Central memory CD8-positive, alpha-beta T cell (primary cell): ENCODE measurements at places on chromosomes 6 and 20.
A peak's percentile ranks its signal among the peaks of the same experiment; 100 is the strongest.

DNA sequence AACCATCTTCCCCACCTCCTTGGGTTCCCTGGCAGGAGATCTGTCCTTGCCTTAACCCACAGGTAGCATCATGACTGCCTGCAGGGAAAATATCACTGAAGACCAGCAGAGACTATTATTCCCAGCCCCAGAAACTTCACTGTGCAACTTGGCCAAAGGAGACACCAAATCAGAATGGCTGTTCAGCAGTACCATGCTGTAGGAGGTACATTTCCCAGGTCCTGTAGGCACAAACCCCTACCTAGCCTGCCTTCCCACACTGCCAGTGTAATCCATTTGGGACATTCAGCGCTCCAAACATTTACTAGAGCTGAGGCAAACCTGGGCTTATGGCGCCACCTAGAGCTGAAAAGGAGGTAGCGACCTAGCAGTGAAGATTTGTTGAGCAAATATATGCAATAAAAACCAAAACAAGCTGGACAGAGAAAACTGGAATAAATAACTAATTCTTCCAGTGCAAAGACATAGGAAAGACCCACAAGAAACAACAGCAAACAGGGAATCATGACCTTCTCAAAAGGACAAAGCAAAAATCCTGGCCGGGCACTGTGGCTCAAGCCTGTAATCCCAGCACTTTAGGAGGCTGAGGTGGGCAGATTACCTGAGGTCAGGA lies 60.3 kb downstream of the VTA1 start:
- no peak overlapping the region for H3K4me3 ChIP-seq
- peaks cover 6% of the 10 kb centered on the region for H3K4me1 ChIP-seq
- H3K27ac ChIP-seq, result peak overlapping the region; percentile 58
- no peaks in the 10 kb centered on the region for H3K27me3 ChIP-seq
- H3K36me3 ChIP-seq, result peaks cover 35% of the 10 kb centered on the region

DNA sequence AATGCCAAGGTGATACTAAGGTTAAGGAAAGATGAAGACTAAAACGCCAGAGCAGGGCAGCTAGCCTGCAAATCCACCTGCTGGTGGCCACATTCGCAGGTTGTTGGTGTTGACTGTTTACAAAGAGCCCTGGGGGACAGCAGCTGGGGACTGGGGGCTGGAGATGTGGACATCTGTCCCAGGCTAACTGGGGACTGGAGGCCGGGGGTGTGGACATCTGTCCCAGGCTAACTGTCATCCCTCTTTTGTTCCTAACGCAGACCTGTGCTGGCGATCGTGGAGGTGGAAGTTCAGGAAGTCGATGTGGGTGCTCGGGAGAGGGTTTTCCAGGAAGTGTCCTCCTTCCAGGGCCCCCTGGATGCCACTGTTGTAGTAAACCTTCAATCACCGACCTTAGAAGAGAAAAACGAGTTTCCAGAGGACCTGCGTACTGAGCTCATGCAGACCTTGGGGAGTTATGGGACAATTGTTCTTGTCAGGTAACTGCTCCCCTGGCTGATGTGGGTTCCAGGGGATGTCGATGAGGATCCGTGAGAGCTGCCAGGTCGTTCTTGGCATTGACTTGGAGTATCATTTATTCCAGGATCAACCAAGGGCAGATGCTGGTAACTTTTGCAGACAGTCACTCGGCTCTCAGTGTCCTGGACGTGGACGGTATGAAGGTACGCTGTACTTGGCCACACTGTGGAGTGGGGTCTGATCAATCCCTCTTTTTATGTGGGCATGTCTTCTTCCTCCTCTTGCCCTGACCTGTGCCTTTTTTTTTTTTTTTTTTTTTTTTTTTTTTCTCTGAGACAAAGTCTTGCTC lies 87.0 kb downstream of the SERAC1 start:
- H3K27ac ChIP-seq, result no peak overlapping the region
- no peaks in the 10 kb centered on the region for H3K4me1 ChIP-seq
- no peaks in the 10 kb centered on the region for H3K27me3 ChIP-seq
- DNase-seq, result no peak
- H3K4me3 ChIP-seq, result no peak overlapping the region
- H3K36me3 ChIP-seq, result peaks cover 19% of the 10 kb centered on the region

GRCh38 chr20:32603046-32603726 lies 18.1 kb upstream of the NOL4L start:
- no peak overlapping the region for H3K4me3 ChIP-seq
- no peaks in the 10 kb centered on the region for H3K27me3 ChIP-seq
- no peaks in the 10 kb centered on the region for H3K36me3 ChIP-seq
- H3K27ac ChIP-seq, result no peak overlapping the region
- no peaks in the 10 kb centered on the region for H3K4me1 ChIP-seq

GRCh38 chr6:32047084-32047478 lies 8.9 kb downstream of the CYP21A2 start:
- H3K36me3 ChIP-seq, result peaks cover 3% of the 10 kb centered on the region
- H3K27me3 ChIP-seq, result no peaks in the 10 kb centered on the region
- no peak overlapping the region for H3K4me3 ChIP-seq
- H3K4me1 ChIP-seq, result peaks cover 7% of the 10 kb centered on the region
- DNase-seq, result no peak

GRCh38 chr6:43275801-43276576 lies 22.1 kb upstream of the SLC22A7 start:
- peaks cover 13% of the 10 kb centered on the region for H3K4me1 ChIP-seq
- H3K27me3 ChIP-seq, result peaks cover 53% of the 10 kb centered on the region
- DNase-seq, result no peak
- H3K36me3 ChIP-seq, result peaks cover 7% of the 10 kb centered on the region

- H3K27me3 ChIP-seq, result no peaks in the 10 kb centered on the region
- peaks cover 15% of the 10 kb centered on the region for H3K4me1 ChIP-seq
- H3K4me3 ChIP-seq, result no peak overlapping the region
- no peak overlapping the region for H3K27ac ChIP-seq
- no peak for DNase-seq
Observed at GRCh38 chr6:24821860-24822444, 23.2 kb upstream of the ARMH2 start.

DNA sequence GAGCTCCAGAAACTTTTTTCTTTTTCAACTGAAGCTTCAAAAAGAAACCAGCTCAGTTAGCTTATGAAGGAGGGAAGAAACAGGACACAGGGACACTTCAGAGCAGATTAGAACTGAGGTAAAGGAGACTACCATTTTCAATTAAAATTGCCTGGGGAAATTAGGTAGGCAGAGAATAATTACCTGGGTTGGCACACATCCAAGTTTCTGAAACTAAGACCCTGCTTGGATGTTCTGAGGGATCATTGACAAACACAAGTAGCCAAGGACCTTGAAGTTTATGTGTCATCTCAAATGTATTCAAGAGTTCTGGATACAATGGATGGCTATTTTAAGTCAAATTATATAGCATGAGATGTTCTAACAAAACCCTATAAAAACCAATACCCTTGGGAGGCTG lies 137.6 kb downstream of the PLCB4 start:
- no peak overlapping the region for H3K4me3 ChIP-seq
- no peaks in the 10 kb centered on the region for H3K4me1 ChIP-seq
- H3K27ac ChIP-seq, result no peak overlapping the region
- H3K27me3 ChIP-seq, result no peaks in the 10 kb centered on the region
- no peak for DNase-seq
- no peaks in the 10 kb centered on the region for H3K36me3 ChIP-seq

DNA sequence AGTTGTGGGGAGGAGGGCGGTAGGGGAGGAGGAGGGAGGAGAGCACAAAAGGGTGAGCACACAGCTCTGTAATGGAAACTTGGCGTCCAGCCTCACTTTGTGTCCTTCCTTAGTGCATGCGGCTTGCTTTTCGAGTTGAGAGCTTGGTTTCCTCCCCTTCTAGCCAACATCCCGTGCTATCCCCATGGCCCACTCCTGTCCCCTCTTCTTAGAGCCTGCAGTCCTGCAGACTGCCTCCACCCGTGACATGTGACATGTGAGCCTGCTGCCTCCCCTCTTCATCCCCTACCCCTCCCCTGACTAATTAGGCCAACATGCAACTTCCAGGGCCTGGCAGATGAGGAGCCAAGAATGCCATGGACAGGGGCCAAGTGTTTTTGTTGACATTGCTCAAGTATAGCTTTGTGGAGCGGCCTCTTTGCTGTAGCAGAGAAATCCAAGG lies 63.2 kb downstream of the SLC24A3 start:
- no peak overlapping the region for H3K27ac ChIP-seq
- no peaks in the 10 kb centered on the region for H3K4me1 ChIP-seq

- H3K36me3 ChIP-seq, result no peaks in the 10 kb centered on the region
- H3K27ac ChIP-seq, result no peak overlapping the region
- H3K4me3 ChIP-seq, result no peak overlapping the region
- no peak for DNase-seq
Observed at GRCh38 chr6:147667082-147667481, 158.6 kb downstream of the SAMD5 start.
